Activated CD8-positive, alpha-beta memory T cell treated with anti-CD3 and anti-CD28 coated beads for 48 hours (primary cell): ENCODE measurements at places on chromosomes 4 and X.

GRCh38 chr4:26151615-26152014 is 169.2 kb upstream of the RBPJ start:
- DNase-seq, result no peak

- no peak for DNase-seq
These were observed at the start of gene IGSF1 for GRCh38 chrX:131288738-131289511. TSS of gene IGSF1 (minus strand) at chrX:131289306. CDS start at chrX:131286674, 2,632 bp downstream.

- no peak for DNase-seq
These were observed 207.3 kb upstream of the CLNK start for GRCh38 chr4:10891866-10892265.

- no peak for DNase-seq
These were observed 67.3 kb downstream of the GLUD2 start for GRCh38 chrX:121114691-121115090.

DNA sequence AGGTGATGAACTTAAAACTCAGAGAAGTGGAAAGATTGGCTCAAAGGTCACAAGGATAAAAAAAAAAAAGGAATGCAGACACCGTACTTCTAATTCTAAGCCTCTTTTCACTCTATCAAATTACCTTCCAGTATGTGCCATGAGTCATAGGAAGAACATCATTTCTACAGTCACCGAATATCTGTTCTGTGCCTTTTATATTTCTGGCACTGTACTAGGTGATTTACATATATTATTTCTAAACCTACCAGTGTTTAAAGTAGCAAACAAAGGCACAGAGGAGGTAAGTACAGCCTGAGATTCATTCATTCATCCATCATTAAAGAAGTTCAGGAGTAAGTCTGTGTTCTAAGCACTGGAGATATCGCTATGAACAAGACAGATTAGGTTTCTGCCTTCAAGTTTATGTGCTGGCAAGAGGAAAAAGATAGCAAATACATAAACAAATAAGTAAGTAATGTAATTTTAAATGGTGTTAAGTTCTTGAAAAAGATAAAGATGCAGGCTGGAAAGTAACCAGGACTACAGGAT is 65.3 kb downstream of the PALLD start:
- DNase-seq, result no peak

DNA sequence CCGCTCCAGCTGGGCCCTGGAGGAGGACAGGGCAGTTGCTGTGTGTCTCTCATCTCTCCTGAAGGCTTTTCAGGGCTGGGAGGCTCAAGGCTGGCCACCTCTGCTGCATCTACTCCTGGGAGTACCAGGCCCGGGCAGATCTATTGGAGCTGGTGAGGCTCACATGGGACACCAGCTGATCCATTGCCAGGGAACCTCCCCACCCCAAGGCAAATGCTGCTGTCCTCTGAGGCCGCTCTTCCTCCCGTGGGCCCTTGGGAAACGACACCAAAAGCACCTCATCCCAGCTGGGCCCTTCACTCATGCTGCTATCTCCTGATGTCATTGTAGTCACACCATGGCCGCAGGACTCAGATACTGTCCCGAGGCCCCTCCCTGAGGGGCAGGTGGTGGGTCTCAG is 3.6 kb downstream of the UBL4A start:
- no peak for DNase-seq

DNA sequence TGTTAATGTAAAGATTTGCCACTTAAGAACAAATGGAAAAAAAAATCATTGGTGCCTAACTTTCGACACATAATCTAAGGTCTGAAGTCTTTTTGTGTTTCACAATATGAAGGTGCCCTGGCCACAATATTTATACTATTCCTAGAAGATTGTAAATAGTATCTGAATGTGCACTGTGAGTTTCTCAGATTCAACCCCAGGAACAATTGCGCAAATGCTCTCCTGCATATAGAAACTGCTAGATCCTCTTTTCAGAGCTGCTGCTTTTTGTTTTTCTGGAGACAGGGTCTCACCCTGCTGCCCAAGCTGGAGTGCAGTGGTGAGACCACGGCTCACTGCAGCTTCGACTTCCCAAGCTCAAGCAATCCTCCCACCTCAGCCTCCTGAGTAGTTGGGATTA is 480.1 kb upstream of the FTHL17 start:
- no peak for DNase-seq

DNA sequence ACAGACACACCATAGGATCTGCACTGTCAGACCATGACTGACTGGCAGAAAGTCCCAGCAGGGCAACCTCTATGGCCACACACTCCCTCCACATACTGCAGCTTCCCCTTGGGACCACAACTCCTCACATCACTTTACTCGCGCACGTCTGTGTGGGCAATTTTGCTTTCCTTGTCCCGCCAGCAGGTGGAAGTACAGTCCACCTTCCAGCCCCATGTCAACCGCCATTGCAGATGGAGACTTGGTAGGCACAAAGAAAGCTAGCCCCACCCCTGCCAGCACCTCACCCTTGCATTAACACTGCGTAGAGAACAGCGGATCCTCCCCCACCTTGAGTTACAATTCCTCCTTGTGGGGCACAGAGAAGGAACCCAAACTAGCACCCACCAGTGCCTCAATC is 74.4 kb upstream of the NAP1L2 start:
- DNase-seq, result no peak

DNA sequence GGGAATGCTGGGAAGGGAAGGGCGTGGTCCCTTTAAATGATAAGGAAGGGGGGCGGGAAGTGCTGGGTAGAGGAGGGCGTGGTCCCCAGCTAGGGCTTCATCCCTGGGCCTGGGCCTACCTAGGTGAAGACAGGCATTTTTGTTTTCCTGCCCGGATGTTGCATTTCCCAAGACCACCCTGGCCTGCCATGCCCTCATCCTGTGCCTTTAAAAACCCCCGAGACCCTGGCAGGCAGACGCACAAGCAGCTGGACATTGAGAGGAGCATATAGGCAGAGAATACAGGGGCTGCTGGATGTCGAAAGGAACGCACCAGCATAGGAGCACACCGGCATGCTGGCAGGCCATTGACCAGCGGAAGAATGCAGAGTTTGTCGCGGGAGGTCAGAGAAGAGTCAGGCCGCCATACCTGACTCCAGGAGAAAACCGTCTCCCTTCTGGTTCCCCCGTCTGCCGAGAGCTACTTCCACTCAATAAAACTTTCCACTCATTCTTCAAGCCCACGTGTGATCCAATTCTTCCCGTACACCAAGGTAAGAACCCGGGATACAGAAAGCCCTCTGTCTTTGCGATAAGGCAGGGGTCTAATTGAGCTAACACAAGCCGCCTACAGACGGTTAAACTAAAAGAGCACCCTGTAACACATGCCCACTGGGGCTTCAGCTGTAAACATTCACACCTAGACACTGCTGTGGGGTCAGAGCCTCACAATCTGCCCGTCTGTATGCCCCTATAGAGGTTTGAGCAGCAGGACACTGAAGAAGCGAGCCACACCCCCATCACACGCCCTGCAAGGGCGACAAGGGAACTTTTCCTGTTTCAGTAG is 2.9 kb upstream of the AGA start:
- DNase-seq, result no peak

DNA sequence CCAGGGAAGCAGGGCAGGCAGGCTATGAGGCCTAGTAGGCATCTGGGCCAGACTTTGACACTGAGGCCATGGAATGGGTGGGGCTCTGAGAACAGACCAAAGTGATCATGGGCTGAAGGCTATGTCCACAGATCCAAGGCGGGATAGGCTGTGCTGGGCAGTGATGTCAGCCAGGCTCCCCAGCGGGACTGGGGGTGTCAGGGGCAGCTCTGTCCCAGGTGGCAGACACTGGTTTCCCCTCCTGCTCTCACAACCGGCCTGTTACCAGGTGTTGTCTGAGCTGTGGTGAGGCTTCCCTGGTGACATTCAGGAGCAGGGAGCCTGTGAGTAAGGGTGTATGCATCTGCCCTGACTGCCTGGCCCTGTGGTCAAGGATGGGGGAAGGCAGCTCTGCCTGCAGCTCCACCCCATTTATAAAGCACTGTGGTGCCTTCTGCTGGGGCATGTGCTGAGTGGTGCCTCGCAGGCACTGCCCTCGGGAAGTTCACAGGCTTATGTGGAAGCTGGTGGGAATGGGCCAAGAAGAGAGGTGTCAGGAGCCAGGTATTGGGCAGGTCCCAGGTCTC is 2.9 kb downstream of the IL9R start:
- no peak for DNase-seq
